Activated CD4-positive, alpha-beta T cell treated with anti-CD3 and anti-CD28 coated beads for 48 hours (primary cell): ENCODE measurements at places on chromosomes 6 and 20.

- DNase-seq = no peak
Measured at GRCh38 chr6:149541139-149541538, 4.7 kb downstream of the PPIL4 start.

DNA sequence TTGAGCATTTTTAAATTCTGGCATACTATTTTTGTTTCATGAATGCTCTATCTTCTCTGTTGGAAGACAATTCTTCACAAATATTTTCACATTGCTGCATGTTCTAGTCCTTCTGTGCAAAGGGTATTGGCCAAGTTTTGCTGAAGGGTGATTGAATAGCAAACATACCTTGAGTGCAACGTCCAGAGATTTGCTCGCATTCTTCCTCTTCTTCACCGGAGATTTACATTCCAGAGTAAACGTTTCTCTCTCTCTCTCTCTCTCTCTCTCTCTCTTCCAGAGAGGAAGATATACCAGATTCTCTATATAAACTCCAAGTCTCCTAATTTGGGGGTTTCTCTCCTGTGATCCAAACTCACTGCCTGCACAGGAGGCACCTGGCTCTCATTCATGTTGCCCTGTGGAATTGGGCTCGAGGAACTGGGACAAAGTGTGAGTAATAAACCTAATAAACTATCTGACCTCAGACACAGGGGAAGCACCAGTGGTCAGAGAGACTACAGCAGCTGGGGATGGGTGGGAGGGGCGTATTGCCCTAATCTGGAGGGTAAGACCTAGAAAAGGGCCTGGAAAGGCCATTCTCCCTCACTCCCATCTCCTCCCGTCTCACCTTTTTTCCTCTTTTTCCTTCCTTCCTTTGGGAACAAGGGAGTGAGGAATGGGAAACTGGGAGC lies 1.1 kb upstream of the TREML1 start:
- DNase-seq = no peak

DNA sequence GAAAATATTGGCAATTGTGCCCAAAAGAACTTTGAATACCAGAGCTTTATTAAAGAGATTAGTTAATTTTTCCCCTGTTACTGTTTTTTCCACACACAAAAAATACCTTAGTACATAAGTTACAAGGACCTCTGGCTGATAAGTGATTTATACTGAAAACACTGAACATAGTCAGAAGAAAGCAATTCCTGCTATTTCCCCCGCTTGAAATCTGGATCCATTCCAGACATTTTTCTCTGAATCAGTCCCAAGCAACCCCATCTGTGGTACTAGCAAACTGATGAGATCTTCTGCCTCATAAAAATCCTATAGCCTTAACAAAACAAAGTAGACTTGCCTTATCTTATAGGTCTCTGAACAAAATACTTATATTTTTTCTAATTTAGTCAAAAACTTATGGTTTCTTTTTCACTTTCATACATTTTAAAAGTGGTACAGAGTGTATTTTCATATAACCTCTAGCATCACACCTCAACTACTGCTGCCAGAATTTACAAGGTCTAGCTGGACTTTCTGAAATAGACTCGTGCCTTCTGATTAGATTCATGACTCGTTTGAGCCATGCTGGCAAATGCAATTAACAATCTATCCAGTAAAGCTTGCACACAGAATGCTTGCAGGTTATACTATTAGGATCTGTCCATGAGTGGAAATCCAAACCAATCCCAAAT lies 111.9 kb downstream of the TBX18 start:
- no peak for DNase-seq

GRCh38 chr6:95593025-95593424 lies 15.7 kb downstream of the MANEA start:
- no peak for DNase-seq

- no peak for DNase-seq
Measured at GRCh38 chr20:61502433-61502832, 250.4 kb downstream of the CDH4 start.
